Kidney epithelial cell (primary cell): ENCODE measurements at places on chromosomes 4 and X. TPM values are rescaled to one million over a fixed set of nuclear protein-coding genes. Genes with fewer than 3 reads are reported as not detected.

The TLR6 gene
- 1.1 and 1.3 TPM in 2 replicates for total RNA-seq

The SOWAHD gene
- total RNA-seq: not detected in 2 replicates

The RBM47 gene
- 41.1 and 42.1 TPM in 2 replicates for total RNA-seq

The PRDM5 gene
- 7.1 and 7.3 TPM in 2 replicates for total RNA-seq

The ENPEP gene
- total RNA-seq: 4.6 TPM in 2 replicates

The MANBA gene
- total RNA-seq: 14.7 and 20.5 TPM in 2 replicates

The CD40LG gene
- not detected in 2 replicates for total RNA-seq

The PORCN gene
- total RNA-seq: 12.7 and 14.5 TPM in 2 replicates

The SPATA4 gene
- total RNA-seq: 0.34 and 0.50 TPM in 2 replicates

The PABPC1L2B gene
- total RNA-seq: 0.17 TPM in 1 of 2 replicates, not detected in the other

The ODAPH gene
- total RNA-seq: 0.41 and 0.63 TPM in 2 replicates

DNA sequence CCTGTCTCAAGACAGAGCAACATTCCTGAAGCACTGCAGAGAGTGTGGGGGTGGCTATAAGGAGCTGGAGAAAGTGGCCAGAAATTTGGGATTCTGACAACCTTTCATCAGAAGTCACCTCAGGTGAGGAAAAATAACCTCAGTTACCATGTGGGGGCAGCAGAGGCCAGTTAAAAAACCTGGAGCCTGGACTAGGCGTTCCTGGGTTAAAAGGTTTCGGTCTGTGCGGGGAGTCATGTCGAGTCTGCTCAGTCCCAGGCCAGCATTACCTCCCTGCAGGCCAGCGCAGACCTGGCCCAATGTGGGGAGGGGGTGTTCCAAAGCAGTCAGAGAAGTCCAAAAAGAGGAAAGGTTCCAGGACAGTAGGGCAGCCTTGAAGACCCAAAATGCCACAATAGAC, 10.9 kb upstream of the NALF2 start:
- DNase-seq: no peak

DNA sequence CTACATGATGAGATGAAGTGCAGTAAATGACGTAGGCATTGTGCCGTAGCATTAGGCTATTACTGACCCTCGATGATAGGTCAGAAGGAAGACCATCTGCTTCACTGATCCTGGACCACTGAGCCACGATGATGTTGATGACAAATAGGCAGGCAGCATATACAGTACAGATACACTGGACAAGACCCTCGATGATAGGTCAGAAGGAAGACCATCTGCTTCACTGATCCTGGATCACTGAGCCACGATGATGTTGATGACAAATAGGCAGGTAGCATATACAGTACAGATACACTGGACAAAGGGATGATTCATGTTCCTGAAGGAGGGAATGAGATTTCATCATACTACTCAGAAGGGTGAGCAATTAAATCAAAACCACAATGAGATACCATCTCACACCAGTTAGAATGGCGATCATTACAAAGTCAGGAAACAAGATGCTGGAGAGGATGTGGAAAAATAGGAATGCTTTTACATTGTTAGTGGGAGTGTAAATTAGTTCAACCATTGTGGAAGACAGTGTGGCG, 50.9 kb downstream of the BEND4 start:
- DNase-seq: peak; percentile 52

DNA sequence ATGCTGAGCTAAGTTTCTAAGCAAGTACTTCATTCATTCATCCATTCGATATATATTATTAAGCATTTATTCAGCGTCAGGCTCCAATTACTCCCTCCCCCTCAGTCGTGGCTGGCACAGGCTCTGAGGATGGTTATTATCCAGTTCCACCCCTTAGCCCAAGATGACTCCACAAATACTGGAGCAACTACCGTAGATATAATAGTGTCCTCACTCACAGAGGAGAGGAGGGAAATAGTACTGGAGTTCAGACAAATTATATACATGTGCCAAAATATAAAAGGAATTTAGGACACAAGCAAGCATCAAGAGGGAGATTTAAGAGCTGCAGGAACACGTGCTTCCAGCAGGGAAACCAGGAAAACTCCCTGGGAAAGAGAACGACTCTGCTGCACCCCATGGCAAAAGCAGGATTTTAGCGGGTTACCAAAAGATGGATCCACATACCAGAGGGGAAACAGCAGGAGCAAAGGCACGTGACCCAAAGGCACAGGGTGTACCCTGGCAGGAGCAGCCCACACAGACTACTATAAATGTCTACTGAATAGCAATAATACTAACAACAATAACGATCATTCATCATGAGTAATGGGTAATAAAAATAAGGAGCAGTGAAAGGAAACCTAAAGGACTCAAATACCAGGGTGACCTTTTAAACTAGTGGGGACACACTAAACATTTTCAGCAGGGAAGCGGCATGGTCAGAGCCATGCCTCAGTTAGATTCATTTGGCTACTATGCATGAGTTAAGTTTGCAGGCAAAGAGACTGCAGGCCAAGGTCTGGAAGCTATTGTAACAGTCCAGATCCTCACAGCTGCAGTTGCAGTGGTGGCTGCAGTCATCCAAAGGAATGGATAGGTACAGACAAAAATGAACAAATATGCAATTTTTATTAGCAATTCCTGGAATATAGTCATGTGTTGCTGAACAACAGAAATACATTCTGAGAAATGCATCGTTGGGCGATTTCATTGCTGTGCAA, 153.7 kb downstream of the APBB2 start:
- DNase-seq: no peak

DNA sequence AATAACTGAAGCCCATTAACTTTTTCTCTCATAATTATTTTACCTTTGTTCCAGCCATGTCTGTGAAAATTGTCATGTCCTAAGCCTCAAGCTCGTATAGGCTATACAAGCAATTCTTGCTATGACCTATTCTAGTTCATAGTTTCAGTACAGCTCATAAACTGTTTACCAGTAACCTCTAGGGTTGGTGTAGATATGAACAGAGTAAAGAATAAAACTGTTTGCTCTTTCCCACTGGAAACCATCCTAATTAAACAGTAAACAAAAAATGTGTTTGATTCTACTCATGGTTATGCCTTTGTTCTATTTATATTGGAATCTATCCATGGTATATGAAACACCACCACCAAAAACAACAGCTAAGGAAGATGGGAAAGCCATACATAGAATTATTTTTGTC, 1444.0 kb upstream of the PCDH7 start:
- DNase-seq: no peak

DNA sequence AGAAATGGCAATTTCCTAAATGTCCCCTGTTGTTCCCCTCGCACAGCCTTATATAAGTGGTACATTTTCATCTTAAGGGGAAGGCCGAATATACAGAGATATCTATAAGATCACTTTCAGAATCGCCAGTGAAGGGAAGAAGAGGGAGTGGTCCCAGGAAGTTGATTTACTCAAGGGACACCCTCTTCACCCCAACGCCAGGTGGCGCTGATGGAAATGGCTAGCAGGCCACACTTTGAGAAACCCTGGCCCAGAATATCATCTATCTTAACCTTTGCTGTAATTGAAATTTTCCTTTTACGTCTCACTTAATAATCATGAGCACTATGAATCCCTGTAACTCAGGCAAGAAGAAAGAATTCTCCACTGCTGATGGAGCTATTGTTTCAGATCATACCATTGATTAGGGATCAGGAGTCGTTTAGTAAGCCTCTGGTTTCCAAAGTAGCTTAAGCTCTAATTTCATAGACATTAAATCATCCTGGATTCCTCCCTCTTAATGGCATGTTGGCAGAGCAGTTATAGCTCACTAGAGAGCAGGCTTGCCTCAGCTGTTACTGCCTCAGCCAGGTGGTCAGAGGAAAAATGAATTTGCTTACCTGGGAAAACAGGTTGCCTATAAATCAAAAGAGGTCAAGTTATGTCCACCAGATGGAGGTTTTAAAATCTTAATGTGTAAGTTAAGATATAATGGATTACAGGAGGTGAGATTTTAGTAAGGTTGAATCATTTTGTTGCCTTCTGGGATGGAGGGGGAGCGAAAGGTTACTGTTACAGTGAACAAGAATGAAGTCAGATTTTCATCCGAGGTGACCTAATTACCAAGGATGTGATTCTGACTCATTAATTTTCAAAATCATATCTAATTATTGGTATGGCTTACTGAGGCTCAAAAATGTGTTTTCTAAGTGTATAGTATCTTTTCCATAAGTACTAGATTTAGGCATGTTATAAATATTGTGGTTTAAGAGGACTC, 941.2 kb upstream of the TENM3 start:
- no peak for DNase-seq

DNA sequence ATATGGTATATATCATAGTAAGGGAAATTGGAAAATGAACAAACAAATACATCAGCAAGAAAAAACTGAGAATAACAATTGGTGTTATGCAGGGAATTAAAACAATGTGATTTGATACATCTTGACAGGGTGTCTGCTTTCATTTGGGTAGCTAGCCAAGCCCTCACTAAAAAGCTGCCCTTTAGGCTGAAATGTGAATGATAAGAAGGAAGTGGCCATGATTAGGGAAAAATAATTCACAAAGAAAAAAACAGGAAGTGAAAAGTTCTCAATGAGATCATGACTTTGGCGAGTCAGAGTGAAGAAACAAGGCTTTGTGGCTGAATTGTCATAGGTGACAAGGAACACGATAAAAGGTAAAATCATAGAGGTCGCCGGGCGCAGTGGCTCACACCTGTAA, 675.8 kb upstream of the SLIT2 start:
- no peak for DNase-seq

GRCh38 chrX:37846141-37846540, 1.2 kb downstream of the DYNLT3 start:
- DNase-seq: no peak

GRCh38 chr4:39044956-39045826, 13.0 kb upstream of the TMEM156 start:
- no peak for DNase-seq

DNA sequence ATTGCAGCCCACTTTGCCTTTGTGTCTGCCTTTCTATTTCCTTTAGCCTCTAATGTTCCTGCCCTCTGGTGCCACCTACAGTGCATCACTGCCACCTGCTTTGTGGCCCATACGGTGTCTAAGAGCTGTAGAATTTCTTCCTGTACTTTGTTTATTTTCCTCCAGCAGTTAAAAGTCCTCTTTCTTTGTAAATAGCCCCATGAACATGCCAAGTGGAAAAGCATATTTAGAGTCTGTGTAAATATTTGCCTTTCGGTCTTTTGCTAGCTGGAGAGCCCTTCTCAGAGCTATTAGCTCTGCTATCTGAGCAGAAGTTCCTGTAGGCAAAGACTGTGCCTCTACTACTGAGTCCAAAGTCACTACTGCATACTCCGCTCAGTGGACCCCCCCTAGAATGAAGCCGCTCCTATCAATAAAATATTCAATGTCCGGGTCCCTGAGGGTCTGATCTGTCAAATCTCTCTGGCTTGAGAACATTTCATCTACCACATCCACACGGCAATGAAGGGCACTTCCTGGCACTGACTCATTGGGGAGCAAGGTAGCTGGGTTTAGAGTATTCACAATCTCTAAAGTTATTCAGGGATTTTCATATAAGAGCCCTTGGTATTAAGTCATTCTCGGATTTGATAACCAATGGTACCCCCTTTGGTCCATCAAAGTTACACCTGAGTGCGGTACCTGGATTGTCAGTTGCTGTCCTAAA, 36.3 kb downstream of the SULT1E1 start:
- no peak for DNase-seq

DNA sequence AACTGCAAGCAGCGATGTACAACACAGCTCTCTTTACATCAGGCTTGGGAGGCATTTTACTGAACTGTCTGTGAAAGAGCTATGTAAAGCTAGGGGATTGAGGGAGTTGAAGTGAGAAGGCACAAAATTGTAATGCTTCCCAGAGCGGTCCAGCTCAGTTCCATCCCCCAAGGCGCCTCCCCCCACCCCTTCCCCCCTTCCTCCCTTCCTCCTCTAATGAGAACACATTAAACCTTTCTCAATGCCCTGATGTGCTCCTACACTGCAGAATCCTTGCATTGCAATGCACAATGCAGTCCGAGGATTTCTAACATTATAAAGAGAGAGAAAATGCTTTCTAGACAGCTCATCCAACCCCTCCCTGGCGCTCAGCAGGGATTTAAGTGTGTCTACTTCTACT, 73.9 kb downstream of the CXXC4 start:
- no peak for DNase-seq

GRCh38 chr4:10089346-10089745, 27.3 kb downstream of the WDR1 start:
- DNase-seq: peak; percentile 73

DNA sequence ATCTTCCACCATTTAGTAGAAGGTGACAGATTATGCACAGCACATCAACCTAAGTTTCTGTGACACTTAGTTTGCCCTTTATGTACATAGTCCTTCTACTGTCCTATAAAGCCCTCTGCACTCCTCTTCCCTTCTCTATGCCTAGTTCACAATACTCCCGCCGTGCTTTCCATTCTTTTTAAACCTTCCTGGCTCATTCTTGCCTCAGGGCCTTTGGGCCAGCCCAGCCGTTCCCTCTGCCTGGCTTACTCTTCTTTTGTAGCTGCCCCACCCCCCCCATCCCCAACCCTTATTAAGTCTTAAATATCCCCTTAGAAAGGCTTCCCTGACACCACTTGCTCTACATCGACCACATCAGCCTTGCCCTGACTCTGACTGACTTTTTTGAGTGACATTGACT, 33.0 kb downstream of the SGMS2 start:
- DNase-seq: no peak

GRCh38 chrX:27549688-27550087, 40.5 kb upstream of the DCAF8L2 start:
- DNase-seq: no peak

DNA sequence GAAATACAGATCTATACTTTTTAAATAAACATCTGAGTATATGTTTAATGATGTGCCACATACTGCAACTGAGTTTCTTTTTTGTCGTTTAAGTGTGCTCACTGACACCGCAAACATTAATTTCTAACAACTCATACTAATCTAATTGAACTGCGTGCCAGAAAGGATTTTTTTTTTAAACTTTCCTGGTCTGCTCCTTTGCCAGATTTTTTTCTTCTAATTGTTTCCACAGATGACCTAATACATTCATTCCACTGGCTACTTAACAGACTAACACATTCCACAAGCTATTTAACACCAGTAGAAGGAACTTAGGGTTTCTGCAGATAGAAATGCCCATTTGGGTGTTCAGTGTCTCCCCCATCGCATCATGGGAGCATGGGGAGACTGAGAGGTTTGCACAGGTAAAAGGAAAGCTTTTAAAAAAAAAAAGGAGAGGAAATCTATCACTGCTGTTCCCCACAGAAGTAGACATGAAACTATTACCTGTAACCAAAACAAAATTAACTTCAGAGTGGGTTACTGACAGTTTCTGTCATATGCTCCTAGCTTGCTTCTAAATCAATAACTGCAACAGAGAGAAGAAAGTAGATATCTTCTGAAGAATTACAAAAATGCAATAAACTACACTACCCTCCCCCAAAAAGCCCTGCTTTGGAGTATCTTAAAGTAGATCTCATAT, 31.6 kb downstream of the SH3KBP1 start:
- no peak for DNase-seq

DNA sequence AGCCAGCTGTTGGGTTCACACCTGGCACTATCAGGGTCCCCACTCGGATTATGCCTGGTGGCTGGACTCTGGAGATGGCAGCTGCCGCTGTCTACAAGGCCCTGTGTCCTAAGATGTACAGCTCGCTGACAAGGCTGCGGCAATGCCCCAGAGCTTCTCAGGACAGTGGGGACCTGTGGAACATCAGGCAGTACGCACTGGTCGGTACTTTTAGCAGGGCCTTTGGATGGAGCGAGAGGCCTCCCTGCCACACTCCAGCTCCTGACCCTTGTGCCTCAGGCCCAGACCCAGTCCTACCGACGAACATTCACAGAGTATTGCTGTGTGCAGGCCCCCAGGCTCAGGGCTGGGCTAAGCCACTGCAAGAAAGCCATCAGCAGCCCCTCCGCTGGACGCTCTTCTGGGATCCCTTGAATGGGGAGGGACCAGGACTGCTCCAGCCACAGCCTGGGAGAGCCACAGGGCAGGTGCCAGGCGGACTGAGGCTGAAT, 45.7 kb upstream of the HMX1 start:
- no peak for DNase-seq
